Activated CD8-positive, alpha-beta T cell treated with anti-CD3 and anti-CD28 coated beads for 36 hours (primary cell): ENCODE measurements at places on chromosomes 3 and 15. TPM values are rescaled to one million over a fixed set of nuclear protein-coding genes. Genes with fewer than 3 reads are reported as not detected.
A peak's percentile ranks its signal among the peaks of the same experiment; 100 is the strongest.

The POTEB3 gene
- not detected for total RNA-seq

DNA sequence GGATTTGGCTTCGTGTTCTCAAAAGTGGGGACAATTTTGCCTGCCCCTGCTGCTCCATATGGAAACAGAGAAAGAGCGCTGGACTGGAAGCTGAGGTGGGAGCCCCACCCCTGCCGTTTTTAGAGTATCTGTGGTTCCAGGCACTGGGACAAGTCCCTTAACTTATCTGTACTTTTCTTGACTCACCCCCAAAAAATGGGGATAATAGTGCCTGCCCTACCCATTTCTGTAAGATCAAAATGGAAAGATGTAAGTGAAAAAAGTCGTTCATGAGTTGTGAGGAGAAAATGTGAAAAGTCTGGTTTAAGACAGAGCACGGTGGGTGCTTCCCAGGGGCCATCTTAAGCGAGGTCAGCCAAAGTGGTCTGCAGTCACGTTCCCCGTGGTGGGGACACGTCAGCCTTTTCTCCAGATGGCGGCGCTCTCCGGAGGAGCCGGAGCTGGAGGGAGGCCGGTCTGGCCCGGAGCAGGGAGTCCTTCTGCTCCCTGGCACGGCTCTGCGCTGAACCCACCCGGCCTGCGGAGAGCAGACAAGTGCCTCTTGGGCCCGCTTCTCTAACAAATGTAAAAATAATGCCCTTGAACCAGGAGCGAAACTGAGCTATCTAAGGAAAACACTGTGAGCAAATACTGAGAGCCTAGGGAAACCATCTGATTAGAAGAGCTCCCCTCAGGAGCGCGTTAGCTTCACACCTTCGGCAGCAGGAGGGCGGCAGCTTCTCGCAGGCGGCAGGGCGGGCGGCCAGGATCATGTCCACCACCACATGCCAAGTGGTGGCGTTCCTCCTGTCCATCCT, at the start of gene CLDN18:
Gene CLDN18 (plus strand): TSS at position 690 of the 797 bp plus-strand sequence. CDS start 61 bp downstream, at position 751.
- DNase-seq, result no peak
- H3K4me3 ChIP-seq, result no peak within 1 kb of the TSS
- H3K4me1 ChIP-seq, result no peaks in the 10 kb centered on the region
- no peaks in the 10 kb centered on the region for H3K27me3 ChIP-seq
- H3K27ac ChIP-seq, result no peak within 1 kb of the TSS

GRCh38 chr3:132756108-132756650, 34.0 kb upstream of the NPHP3 start:
- H3K4me1 ChIP-seq, result no peaks in the 10 kb centered on the region
- peaks cover 5% of the 10 kb centered on the region for H3K27me3 ChIP-seq
- DNase-seq, result no peak

The DLL4 gene
- total RNA-seq, result not detected

DNA sequence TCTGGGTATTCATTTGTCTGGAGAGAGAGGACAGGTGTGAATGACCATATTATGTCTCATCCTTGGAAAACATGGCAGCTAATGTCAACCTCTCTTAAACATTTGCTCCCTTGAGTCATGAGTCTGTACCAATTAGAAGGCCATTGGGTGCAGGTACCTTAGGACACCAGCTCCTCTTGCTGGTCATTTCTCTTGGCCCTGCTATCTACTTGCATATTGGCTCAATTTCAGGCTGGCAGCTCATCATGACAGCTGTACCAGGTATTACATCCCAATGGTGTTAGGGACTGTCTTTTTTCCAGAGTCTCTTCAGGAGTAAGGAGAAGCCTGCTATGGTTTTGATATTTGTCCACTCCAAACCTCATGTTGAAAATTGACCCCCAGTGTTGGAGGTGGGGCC, 92.2 kb upstream of the ANKRD28 start:
- no peaks in the 10 kb centered on the region for H3K27me3 ChIP-seq
- DNase-seq, result no peak
- H3K4me1 ChIP-seq, result no peaks in the 10 kb centered on the region
- no peak overlapping the region for H3K27ac ChIP-seq
- no peaks in the 10 kb centered on the region for H3K36me3 ChIP-seq

DNA sequence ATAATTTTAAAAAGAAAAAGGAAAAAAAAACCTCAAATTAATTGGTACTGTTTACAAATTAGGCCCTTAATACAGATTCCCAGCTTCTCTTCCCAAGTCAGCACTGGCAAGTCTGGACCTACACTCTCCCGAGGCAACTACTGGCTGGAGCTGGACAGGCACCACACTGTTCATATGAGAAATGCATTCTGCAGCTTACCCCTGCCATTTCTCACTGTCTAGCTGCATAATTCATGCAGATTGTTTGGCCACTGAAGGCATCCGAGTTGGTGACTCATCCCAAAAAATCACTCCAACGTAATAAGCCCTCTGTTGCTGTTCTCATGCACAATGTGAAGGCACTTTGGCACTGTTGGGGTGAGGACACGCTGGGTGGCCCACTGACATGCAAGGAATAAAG, 45.3 kb downstream of the ROPN1B start:
- H3K27me3 ChIP-seq, result no peaks in the 10 kb centered on the region
- no peak for DNase-seq
- H3K4me1 ChIP-seq, result no peaks in the 10 kb centered on the region
- peaks cover 35% of the 10 kb centered on the region for H3K36me3 ChIP-seq

DNA sequence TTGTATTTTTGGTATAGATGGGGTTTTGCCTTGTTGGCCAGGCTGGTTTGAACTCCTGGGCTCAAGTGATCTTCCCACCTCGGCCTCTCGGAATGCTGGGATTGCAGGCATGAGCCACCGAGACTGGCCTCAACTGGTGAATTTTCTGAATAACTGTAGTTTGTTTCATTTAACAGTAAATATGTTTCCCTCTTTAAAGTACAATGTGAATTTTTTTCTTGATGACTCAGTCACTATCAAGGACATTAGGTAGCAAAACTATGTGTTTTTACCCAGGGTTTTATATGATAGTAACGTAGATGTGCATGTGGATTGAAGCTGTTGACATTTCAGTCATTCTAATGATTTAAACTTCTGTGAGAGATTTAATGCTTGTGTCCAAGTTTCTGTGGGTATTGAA, 40.2 kb upstream of the MAPKBP1 start:
- H3K4me1 ChIP-seq, result no peaks in the 10 kb centered on the region
- H3K27ac ChIP-seq, result no peak overlapping the region
- no peaks in the 10 kb centered on the region for H3K27me3 ChIP-seq
- no peak overlapping the region for H3K4me3 ChIP-seq
- no peak for DNase-seq

GRCh38 chr15:68408971-68409370, 23.0 kb downstream of the ITGA11 start:
- H3K36me3 ChIP-seq, result no peaks in the 10 kb centered on the region
- H3K4me3 ChIP-seq, result no peak overlapping the region
- H3K27me3 ChIP-seq, result no peaks in the 10 kb centered on the region

The SLC51B gene
- not detected for total RNA-seq

The PLXNB1 gene
- 3.7 TPM for total RNA-seq

- no peak overlapping the region for H3K27ac ChIP-seq
- no peak overlapping the region for H3K4me3 ChIP-seq
- no peaks in the 10 kb centered on the region for H3K27me3 ChIP-seq
- no peaks in the 10 kb centered on the region for H3K4me1 ChIP-seq
Observed at GRCh38 chr15:52699457-52699856, 20.3 kb upstream of the ATOSA start.

The SCAANT1 gene
- not detected for total RNA-seq

The MIX23 gene
- 168 TPM for total RNA-seq

The CDC25A gene
- total RNA-seq, result 38.4 TPM

DNA sequence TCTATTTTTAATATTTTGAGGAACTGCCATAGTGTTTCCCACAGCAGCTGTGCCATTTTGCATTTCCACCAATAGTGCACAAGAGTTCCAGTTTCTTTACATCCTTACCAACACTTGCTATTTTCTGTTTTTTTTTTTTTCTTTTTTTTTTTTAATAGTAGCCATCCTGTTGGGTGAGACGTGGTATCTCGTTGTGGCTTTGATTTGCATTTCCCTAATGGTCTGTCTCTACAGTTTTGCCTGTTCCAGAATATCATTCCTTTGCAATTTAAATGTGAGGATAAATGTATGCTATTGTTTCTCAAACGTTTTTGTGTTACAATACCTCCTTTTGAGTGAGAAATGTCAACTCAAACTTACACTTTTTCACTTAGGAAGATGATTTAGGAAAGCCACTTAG, 22.4 kb downstream of the RCN2 start:
- no peaks in the 10 kb centered on the region for H3K27me3 ChIP-seq
- H3K36me3 ChIP-seq, result peaks cover 9% of the 10 kb centered on the region
- H3K4me1 ChIP-seq, result peaks cover 9% of the 10 kb centered on the region
- DNase-seq, result no peak
- no peak overlapping the region for H3K4me3 ChIP-seq
- no peak overlapping the region for H3K27ac ChIP-seq

The FGF7 gene
- not detected for total RNA-seq

GRCh38 chr3:128849911-128850455, 29.4 kb upstream of the ACAD9 start:
- H3K4me1 ChIP-seq, result peaks cover 20% of the 10 kb centered on the region
- H3K4me3 ChIP-seq, result no peak overlapping the region
- H3K27me3 ChIP-seq, result no peaks in the 10 kb centered on the region
- peak; percentile 19 for DNase-seq
- H3K27ac ChIP-seq, result no peak overlapping the region

The CYP1A1 gene
- 4.9 TPM for total RNA-seq
